T-helper 2 cell (primary cell): ENCODE measurements at places on chromosomes 4 and X.

GRCh38 chr4:183503497-183504063 is 1.3 kb upstream of the ING2 start:
- DNase-seq: no peak

GRCh38 chr4:133145758-133146573 is 3.1 kb upstream of the PCDH10 start:
- no peak for DNase-seq

- no peak for DNase-seq
Observed at GRCh38 chrX:123311486-123311885, 127.4 kb downstream of the GRIA3 start.

DNA sequence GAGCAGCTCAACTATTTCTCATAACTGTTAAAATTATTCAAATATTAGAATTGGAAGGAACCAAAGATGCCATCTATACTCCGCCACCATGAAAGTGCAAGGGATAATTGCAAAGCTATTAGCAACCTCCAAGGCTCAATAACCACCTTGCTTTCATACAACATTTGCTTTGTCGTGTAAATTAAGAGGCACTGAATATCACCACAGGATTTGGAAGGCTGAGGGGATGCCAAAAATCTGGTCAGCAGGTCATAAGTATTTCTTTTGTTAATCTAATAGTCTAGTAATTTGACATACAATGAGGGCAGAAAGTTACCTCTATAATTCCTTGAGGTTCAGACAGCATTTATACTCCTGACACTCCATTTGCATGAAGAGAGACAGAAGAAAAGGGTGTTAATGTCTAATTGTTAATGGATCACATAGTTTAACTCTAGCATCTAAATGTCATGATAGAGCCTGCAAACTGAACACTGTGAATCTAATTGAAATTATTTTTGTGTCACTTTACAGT is 200.9 kb upstream of the DIAPH2 start:
- DNase-seq: no peak

DNA sequence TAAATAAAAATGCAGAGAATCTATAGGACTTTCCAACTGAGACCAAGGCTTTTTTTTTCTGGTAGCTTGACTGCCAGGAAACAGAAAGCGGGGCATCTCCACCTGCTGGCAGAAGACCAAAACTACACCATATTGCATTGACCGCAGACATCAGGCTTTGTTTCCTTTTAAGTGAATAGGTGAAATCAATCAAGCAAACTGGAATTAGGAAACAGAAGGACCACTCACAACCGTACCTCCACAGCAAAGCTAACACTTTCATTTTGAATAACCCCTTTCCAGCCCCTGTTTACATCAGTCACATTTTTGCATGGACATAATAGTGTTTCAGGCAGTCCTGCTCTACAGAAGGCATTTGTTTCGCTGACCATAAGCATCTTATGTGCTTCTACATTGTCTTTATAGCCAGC is 218.2 kb downstream of the IDS start:
- DNase-seq: peak; percentile 3

DNA sequence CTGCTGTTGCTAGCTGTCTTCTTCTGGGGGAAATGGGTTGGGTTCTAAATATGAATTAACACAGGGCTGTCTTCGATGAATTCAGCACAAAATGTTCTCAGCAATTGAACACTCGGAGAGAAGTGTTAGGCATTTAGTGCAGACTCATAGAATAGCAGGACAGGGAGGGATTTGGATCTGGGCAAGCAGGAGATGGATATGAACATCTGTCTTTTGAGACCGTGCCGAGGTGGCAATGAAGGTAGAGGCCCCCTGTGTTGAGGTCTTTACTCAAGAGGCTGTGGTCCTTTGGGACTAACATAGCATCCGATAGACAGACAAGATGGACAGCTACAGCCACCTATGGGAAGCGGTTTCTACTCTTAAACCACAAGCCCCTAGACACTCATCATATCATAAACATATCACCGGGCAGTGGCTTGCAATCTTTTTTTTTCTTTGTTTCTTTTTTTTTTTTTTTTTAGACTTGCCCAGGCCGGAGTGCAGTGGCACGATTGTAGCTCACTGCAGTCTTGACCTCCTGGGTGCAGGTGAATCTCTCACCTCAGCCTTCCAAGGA is 6.7 kb downstream of the CD99 start:
- no peak for DNase-seq

DNA sequence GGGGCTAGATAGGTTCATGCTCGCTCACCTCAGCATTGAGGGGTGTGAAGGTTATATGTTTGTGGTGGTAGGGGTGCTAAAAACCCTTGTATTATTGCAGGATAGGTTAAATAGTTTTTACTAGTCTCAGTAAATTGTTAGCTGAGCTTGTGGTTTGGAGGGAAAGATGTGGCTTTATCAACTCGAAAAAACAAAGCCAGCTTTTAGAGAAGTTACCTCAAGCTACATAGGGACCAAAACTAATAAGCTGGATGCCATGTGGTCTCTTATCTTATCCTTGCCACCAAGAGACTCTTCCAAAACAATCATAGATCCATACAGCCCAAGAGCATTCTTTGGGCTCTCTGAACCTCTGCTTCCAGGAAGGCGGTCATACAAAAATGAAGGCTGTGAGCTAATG is 29.2 kb downstream of the MSN start:
- no peak for DNase-seq

GRCh38 chr4:144667500-144667899 is 21.5 kb downstream of the HHIP start:
- no peak for DNase-seq

- no peak for DNase-seq
Observed at GRCh38 chrX:20361890-20362262, 95.2 kb upstream of the RPS6KA3 start.

GRCh38 chr4:179804440-179804839 is 2362.2 kb upstream of the AGA start:
- no peak for DNase-seq

DNA sequence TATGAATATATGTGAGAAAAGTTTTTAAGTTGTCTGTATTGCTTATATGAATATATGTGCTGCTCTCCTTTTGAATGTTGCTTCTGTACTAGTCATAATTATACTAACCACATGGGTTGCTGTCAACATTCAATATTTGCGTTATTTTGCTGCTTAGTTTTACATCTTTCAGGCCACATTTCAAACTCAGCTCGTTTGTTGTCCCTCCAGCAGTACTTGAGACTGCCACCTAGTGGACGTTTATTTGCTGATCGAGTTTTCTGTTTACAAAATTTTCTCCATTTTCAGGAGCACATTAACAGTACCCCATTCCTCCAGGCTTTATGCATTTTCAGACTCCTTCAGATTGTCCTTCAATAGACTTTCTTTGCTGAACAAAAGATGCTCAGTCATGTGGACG is 75.8 kb downstream of the NUDT11 start:
- no peak for DNase-seq

DNA sequence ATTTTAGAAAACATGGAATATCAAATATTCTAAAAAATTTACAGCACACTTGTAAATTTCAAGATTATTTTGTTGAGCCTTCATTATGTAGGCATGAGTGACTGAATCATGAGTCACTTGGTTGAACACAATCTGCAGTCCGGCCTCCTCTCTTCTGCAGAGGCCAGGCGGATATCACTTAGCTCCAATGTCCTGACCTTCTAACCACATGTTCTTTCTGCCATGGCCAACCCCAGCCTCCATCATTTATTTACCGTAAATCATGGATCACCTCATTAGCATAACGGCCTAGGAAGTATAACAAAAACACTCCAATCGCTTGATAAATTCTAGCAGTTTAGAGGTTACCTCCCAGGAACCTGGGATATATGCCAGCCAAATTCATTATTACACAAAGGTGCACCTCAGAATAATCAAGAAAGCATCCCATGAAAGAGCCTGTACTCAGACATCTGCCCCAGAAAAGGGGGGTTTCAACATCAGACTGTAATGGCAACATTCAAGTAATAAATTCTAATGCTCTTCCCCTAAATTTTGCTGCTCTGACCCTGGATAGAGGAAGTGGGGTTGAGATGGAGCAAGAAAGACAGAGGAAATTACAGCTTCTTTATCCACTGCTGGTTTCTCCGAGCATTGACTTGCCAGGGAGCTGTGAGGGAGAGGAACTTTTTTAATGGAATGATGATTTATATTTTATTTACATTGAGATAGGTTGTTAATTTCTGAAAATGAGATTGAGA is 2153.6 kb upstream of the AGA start:
- no peak for DNase-seq

- no peak for DNase-seq
Observed at GRCh38 chr4:103567591-103567990, 152.2 kb downstream of the TACR3 start.

DNA sequence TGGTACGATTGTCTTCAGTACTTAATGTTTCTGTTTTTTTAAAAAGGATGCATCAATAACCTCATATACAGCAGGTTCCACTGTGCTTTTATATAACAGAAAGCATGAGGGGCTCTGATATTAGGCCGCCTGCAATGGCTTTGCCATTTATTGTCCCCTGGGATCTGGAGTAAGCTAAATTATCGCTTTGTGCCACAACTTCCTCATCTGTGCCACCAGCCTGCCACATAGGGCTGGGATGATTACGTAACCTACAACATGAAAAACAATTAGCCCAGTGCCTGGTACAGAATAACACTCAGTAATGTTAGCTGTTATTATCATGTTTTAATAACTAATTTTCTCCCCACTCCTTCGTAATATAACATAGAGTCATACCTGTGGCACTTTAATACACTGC is 65.5 kb upstream of the TRIM2 start:
- no peak for DNase-seq

DNA sequence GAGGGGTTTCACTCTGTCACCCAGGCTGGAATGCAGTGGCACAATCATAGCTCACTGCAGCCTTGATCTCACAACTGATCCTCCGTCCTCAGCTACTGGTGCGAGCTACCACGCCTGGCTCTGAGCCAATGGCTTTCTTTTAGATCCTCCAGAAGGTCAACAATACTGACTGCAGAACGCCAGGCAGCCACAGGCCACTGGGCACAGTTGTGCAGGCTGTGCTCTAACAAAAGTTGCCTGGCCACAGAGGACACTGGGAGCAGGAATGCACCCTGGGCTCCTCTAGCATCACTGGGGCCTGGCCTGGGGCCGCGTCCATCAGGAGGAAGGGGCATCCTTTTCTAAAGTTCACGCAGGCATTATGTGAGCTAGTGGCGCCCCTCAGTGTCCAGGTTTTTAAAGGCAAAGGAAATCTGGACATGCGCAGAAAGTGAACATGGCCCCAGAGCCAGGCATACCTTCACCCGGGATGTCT is 14.9 kb upstream of the PORCN start:
- peak; percentile 10 for DNase-seq

GRCh38 chr4:68871809-68872642 is 56.2 kb downstream of the UGT2B10 start:
- no peak for DNase-seq

- no peak for DNase-seq
Observed at GRCh38 chrX:11265352-11265751, 27.9 kb upstream of the AMELX start.

DNA sequence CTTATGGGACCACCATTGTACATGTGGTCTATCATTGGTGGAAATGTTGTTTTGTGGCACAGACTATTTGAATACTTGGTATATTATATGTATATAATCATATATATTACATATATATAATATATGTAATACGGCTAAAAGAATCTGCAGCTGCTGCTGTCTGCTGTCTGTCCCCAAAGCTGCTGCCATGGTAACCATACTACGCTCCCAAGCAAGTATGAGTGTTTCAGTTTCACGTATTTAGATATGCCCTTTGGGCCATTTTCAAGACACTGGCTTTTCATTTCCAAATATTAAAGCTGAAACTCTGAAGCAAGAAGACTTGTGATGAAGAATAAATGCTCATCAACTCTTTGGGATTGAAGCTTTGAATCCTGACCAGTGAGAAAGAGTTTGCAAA is 42.0 kb upstream of the ARSJ start:
- DNase-seq: no peak

DNA sequence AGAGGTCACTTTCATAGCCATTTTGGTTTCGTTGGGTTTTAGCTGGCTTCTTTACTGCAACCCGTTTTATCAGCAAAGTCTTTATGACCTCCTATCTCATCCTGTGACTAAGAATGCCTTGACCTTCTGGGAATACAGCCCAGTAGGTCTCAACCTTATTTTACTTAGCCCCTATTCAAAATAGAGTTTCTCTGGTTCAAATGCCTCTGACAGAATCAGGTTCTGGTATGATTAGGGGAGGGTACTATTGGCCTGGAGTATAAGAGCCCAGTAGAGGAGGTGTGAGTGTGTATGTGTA is 95.4 kb upstream of the RAB40AL start:
- DNase-seq: no peak

DNA sequence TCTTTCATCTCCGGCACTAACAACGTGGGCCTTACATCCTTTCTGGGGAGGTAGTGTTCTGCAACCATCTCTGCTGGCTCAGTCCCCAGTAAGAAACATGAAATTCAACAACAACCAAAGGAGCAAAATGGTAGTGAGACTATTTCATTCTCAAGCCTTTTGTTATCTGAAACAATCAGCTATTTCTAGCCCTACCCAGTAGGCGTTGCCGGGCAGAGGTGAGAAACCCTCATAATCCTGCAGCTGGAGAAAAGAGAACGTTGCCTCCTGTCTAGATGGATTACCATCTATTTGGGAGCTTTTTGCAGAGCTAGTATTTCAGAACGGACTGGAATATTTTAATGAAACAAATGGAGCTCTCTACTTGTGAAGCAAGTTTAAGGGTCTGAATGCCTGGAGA is 66.4 kb upstream of the GPR174 start:
- no peak for DNase-seq

- DNase-seq: no peak
Observed at GRCh38 chrX:1124531-1124930, 87.9 kb downstream of the CRLF2 start.

GRCh38 chr4:75723163-75724065 is 963 bp upstream of the USO1 start:
- DNase-seq: no peak

DNA sequence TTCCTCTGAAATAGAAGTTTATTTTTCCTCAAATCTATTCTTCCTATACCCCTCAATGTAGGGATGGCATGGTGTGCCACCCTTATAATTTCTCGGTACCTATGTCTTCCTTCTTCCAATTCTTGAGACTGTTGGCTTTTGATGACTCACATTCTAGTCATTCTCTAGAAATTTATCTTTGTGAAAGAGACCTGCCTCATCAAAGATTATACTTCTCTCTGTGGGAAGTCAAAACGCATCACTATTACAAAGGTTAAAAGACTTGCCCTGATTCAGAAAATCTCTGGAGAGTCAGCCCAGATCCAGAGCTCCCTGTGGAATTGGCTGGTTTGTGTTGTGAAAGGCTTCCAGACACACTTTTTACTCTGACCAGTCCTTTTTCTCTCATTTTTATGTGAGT is 65.9 kb upstream of the FSTL5 start:
- no peak for DNase-seq

- DNase-seq: no peak
Observed at GRCh38 chr4:7978489-7978888, 38.8 kb upstream of the AFAP1 start.

DNA sequence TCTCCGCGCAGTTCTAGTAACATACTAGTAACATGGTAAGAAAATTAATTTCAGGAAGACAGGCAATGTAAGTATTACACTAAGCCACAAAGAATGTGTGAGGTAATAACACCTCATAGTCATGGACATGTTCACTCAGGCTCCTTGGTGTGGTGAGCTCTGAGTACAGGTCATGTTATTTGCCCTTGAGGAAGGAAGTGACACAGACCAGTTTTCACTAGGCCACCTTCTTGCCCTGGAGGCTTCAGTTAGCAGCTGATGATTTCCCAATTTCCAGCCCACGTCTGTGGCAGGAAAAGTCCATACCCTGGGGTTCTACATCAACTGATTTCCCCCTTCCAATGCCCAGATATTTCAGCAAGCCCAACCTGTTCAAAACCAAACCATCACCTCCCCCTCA is 6.7 kb downstream of the APOO start:
- no peak for DNase-seq
